Activated naive CD4-positive, alpha-beta T cell treated with anti-CD3 and anti-CD28 coated beads, Interleukin-2, amount 10 ng/mL, durations not matched to agents 7 days and 5 days (primary cell): ENCODE measurements at places on chromosomes 6 and 20.

DNA sequence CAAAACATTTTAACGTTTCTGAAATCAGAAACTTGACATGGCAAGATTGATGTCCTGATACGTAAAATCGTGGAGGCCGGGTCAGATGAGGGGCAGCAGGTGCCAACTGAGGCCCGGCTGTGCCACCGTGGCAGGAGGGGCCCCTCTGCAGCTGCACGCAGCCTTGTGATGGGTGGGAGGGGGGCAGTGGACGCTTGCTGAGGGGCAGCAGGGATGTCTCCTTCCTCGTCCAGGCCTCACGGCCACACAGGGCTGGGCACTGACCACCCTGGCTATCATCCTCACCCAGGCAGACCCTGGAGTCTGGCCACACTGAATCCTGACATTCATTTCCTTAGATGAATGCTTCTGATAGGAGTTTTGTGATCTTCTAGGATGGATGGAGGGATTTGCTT, 114.7 kb downstream of the ERMARD start:
- DNase-seq: no peak

GRCh38 chr6:139194740-139195139, 59.9 kb downstream of the HECA start:
- no peak for DNase-seq

GRCh38 chr6:25456249-25457040, 177.3 kb downstream of the CARMIL1 start:
- no peak for DNase-seq

- peak; percentile 76 for DNase-seq
These were observed 26.5 kb downstream of the MTHFD1L start for GRCh38 chr6:150891888-150892485.

GRCh38 chr20:50336661-50337060, 146.0 kb downstream of the CEBPB start:
- no peak for DNase-seq

GRCh38 chr6:129212081-129212480, 329.1 kb downstream of the LAMA2 start:
- DNase-seq: no peak

GRCh38 chr6:104473021-104473429, 386.7 kb downstream of the HACE1 start:
- DNase-seq: no peak

GRCh38 chr6:3888153-3888957, 39.2 kb downstream of the FAM50B start:
- no peak for DNase-seq

GRCh38 chr6:118656847-118657451, 5.6 kb upstream of the CEP85L start:
- DNase-seq: peak; percentile 44

DNA sequence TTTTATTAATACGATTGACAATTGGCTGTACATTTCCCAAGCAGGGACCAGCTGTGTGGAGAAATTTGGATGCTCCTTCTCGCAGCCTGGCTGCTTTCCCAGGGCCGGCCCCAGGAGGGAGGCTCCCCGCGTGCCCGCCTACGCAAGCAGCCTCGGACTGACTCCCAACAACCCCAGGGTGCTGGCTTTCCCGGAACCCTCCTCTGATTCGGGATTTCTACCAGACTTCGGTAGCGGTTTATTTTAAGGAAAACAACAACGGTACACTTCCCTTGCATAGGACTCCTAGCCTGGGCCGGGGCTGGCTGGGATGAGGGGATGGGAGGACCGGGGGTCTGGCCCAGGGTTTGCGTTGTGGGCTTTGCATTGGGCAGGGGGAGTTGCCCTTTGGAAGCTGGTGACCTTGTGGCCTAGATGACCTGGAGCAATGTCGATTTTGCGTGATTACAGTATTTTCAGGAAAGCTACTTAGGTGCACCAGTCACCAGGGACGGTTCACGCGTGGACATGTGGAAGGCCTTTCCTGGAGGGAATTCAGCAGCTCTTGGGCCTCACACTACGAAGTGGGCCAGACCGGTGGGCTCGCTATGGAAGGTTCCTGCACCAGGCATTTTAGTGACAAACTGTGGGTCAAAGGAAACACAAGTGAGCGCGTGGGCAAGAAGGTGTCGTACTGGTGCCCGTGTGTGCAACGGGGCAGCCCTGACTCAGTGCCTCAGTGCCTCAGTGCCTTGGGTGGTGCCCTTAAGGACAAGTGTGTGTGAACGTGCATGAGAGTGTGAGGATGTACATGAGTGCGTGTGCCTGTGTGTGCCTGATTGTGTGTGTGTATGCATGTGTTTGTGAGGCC, 20.7 kb upstream of the PHACTR3 start:
- DNase-seq: no peak

GRCh38 chr20:13723011-13723410, 61.7 kb downstream of the ESF1 start:
- DNase-seq: no peak

GRCh38 chr6:68279793-68280557, 355.1 kb upstream of the ADGRB3 start:
- DNase-seq: no peak

- DNase-seq: no peak
These were observed 106.1 kb upstream of the AGPAT4 start for GRCh38 chr6:161379834-161380582.

GRCh38 chr6:69732640-69733039, 64.2 kb downstream of the LMBRD1 start:
- DNase-seq: no peak

DNA sequence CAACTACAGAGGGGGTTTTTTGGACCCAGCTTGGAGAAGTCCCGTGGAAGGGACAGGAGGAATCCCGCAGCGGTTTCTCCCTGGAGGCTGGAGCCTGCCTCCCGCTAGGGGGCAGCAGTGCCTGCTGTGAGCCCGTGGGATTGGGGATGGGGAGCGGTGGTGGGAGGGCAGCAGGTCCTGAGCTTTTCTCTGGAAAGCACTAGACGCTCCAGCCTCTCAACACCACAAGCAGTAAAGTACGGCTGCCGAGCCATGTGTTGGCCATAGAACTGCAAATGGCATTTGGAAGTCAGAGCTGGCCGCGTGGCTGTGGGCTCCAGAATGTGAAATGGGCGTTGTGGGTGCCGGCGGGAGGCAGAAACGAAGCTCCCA, 47.8 kb downstream of the GMPR start:
- DNase-seq: peak; percentile 28

- no peak for DNase-seq
These were observed 8.8 kb downstream of the TENT5A start for GRCh38 chr6:81743649-81744048.

DNA sequence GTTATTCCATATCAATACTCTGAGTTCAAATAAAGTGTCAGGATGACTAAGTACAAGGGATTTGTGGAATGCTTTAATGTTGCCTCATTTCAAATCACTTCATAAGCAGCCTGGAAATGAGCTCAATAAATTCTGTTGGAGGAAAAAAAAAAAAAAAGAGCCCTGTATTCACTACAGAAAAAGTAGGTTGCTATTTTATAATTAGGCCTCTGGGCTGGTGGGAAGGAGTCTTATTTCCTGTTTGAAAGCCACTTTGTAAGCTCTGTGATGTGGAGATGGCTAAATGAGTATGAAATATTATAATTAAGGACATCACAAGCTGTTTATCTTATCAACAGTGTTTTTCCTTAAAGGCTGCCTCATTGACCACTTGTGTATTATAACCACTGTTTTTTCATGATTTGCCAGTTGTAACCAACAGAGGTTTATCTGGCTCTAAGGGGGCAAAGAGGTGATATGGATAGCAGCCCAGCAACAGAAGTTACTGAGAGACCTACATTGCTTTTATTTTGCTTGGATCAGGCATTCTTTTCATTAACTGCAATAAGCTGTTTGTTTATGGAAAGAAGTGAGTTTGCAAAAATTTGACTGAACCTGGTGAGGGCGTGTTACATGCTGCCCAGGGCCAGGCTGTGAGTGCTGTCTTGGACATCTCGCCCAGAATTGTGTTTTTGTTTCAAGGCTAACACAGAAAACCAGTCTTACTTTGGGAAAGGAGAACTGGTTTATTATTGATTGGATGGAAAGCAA, 563.3 kb upstream of the MAP3K7 start:
- no peak for DNase-seq

- no peak for DNase-seq
These were observed 1155.9 kb upstream of the GJE1 start for GRCh38 chr6:140976806-140977205.

- DNase-seq: no peak
These were observed 449.7 kb downstream of the CDC5L start for GRCh38 chr6:44837255-44837654.

DNA sequence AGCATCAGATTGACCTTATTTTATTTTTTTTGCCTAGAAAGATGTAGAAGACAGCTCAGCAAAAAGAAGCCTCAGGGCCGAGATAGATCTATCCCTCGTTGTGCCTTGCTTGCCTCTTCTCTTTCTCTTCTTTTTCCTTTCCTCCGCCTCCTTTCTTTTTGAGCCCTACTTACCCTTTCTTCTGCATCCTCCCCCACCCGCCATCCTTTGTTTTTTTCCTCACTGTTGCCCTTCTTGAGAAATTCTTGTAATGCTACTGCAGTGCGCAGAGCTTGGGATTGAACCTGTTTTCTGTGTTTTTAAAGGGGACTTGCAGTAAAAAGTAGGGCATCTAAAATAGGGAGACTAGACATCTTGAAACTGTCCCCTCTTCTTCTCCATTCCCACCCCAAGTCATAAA, 18.6 kb downstream of the RALY start:
- no peak for DNase-seq

DNA sequence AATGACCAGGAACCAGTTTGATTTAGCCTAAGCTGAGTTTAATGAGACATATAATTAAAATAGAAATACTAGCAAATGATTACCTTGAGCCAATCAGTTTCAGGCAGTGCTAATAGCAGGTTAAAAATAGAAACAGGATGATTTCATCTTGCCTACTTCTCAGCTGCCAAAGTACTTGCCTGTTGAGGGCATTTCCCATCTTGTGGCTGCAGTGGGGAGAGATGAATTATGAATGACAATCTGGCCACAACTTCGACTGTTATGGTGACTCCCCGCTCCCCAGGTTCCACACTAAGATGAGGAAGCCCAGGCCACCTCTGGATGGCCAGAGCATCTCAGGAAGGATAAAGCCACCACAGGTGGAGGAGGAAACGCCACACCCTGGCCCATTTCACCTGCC, 31.3 kb downstream of the MBOAT1 start:
- no peak for DNase-seq

DNA sequence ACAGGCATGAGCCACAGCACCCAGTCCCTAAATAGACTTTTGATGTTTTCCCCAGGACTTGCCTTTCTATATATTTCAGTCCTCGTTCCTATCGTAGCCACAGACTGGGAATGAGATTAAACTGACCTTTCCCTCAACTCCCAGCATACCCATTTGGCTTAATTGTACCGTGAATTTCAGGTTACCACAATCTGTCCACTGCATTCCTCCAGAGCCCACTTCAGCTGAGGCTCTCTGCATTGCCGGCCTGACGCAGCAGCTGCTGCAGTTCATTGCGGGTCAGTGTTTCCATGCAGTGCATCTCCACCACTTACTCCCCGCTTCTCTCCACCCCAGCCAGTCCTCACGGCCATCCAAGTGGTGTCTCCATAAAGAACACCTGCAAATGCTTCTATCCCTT, 103.1 kb upstream of the RIN2 start:
- DNase-seq: no peak

- DNase-seq: peak; percentile 8
These were observed 83.5 kb downstream of the ASXL1 start for GRCh38 chr20:32441638-32442037.

DNA sequence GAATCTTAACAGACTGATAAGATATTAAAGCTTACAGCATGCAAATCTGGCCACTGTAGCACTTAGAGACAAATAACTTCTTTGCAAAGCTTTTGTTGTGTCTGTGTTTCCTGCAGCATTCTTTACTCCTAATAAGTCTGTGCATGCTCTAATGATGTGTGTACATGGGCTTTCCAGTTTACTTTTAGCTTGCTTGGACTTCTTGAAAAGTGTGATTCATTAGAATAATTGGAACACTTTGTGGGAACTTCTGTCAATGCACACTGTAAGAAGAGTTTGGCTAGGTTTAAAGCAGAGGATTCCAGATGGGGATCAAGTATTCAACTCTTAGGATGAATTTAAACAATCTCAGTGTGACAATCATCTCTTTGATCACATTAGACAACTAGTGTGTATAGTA, 22.1 kb upstream of the TINAG start:
- no peak for DNase-seq
